Vagina (tissue), 2 donors: ENCODE measurements at places on chromosomes 3 and 15.

- DNase-seq: no peak
Measured at GRCh38 chr15:91890614-91891013, 37.1 kb downstream of the SLCO3A1 start.

DNA sequence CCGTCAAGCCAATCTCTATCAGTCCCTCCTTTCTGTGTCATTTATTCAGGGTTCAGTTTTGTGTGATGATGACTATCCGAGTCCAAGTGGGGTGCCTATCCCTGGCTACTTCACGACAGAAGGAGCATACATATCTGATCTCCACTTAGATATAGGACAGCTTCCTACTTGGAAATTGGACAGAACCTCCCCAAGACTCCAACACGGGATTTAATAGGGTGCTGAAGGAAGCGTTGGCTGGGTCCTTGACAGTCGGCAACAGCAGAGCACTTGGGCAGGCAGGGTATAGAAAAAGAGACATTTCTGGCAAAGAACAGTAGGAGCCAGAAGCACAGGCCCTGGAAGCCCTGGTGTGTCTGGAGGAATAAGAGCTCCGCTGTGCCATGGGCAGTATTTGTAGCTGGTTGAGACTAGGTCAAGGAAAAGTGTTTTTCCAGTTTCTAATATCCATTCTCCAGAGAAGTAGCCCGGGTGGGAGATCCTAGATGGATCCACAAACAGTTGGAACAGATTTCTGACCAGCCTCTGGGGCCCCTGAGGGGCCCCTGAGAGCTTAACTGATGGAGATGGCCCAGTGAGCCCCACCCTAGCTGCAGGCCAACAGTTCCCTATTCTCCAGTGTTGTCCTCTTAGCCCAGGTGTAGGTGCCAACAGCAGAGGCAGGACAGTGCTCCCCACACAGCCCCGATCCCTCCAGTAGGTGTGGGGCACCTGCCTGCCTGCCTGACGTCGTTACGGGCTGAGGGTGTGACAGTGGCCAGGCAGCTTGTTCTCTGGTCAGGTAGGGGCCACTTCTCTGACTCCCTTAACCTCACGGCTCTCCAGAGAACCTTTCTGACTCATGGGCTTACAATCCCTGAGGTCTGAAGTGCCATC is 130.8 kb downstream of the CHCHD6 start:
- no peak for DNase-seq

- no peak for DNase-seq
Measured at GRCh38 chr3:73324203-73325155, 263.0 kb downstream of the EBLN2 start.

DNA sequence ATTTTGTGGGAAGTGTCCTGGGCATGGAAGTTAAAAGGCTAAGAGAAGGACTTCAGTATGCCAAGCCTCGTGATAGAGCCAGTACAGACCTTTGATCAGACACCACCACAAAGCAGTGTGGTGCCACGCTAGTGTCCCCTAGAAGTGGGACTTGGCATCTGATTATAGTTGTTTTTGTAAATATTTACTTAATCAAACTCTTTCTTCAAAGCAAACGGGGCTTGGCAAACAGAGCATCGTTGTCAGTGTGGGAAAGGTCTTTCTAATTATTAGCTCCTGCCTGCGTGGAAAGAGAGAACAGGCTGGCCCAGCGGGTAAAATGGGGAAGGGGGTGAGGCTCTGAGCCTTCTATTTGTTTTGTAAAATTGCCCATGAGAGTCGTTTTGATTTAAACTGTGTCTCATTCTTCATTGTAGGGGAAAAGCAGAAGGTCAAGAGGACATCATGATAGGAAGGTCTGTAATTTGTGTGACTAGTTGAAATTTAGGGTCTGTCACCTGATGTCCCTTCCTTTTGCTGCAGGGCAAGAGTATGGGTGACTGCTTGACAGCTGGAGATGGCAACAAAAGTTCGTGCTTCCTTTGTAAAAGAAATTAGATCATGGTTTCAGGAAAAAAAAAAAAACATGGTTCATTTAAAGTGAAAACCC is 105.0 kb downstream of the IQCH start:
- no peak for DNase-seq

GRCh38 chr3:102225407-102226132 is 209.2 kb upstream of the ZPLD1 start:
- no peak for DNase-seq

DNA sequence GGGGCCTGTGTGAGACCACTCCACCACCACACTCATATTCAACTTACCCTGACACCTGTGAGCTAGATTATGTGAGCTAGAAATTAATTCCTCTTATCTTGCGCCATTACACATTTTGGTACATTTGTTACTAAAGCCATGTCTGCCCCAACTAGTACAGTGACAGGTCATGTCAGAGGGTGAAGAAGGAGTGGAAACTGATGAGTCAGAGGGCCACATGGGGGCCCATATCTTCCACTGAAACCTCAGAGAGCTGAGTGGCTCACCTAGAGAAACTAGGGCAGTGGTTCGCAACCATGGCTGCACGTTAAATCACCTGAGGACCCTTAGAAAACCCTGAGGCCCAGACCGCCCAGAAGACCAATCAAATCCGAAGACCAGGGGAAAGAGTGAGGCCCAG is 15.7 kb upstream of the MEF2A start:
- no peak for DNase-seq

DNA sequence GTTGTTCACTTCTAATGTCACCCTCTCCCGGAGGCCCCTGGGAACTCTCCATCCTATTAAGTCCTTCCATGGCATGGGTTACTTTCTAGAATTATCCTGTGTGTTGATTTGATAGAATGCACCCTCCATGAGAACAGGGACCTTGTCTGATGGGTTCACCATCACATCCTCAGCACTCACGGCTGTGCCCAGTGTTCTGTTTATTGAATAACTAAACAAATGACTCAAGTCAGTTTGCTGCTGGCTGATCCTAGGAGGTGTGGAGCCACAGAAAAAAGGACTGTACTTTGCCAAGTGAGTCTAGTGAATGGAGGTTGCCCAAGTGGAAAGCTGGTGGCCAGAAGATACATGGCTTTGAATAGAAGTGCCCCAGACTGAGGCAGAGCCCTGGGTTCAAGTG is 48.5 kb upstream of the RAB6B start:
- DNase-seq: no peak

- DNase-seq: no peak
Measured at GRCh38 chr15:93189561-93189960, 100.5 kb upstream of the RGMA start.

DNA sequence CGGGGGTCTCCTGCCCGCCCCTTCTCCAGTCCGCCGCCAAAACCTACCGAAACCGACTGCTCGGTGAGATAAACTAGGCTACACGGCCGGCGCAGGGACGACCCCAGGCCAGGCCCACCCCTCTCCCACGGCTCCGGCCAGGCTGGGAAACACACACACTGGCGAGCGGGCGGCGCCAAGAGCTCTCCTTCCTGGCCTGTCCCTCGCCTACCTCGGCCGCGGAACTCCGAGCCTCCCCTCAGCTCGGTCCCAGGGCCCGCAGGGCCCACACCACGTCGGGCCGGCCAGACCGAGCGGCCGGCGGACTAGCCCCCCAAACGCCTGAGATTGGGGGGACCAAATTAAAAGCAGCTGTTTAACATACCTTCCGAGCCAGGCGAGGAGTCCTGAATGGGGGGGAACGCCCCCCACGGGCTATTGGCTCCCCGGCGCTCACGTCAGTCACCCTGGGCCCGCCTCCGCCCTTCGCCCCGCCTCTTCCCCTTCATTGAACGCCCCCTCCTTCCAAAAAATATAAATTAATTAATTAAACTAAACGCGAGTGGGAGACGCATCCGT is 4.0 kb upstream of the SIN3A start:
- no peak for DNase-seq

GRCh38 chr3:44110648-44111047 is 131.0 kb upstream of the TOPAZ1 start:
- DNase-seq: no peak

DNA sequence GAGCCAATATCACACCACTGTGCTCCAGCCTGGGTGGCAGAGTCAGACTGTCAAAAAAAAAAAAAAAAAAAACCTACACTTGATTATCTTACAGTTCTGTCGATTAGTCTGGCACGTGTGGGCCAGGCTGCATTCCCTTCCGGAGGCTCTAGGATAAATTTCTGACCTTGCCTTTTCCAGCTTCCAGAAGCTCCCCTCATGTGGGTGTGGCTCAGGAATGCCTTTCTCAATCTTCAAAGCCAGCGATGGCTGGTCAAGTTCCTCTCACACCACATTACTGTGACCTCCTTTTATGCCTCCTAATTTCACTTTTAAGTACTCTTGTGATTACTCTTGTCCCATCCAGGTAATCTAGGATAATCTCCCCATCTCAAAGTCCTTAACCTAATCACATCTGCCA is 58.2 kb upstream of the DUT start:
- no peak for DNase-seq

- DNase-seq: no peak
Measured at GRCh38 chr15:100337096-100338044, 4.4 kb downstream of the ADAMTS17 start.

GRCh38 chr15:77418966-77419835 is 703 bp downstream of the PEAK1 start:
- DNase-seq: no peak

DNA sequence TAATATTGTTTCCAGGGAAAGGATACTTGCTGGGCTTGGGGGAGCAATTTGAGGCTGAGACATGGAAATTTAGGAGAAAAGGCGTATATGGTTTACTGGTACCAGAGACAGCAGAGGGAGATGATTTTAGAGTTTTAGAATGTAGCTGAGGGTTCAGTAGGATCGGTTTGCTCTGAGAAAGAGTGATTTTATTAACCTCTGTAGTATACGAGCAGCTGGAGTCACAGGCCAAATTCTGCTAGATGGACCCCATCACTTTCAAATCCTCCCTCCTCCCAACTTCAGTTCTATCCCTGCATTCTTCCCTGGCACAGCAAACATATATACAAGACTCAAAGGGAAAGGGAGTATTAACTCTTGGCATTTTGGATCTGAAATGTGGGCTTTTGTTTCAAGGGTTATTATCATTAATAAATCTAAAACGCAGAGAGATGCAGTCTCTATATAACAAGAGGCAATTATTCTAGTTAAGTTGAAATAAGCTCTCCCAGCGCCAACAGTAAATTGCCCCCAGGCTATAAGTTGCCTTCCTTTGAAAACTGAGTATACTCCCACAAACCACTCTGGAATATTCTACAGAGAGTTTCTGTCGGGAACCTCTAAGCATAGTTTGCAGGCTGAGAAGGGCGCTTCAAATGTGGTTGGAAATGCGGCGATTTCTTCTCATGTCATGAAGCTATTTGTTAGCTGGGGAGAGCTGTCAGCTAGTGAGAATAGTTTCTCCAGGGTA is 5.4 kb downstream of the CRABP1 start:
- DNase-seq: no peak

- peak; percentile 79 for DNase-seq
Measured at GRCh38 chr3:123757281-123757940, 126.7 kb downstream of the MYLK start.

GRCh38 chr3:8749316-8749715 is 15.7 kb downstream of the CAV3 start:
- DNase-seq: no peak

DNA sequence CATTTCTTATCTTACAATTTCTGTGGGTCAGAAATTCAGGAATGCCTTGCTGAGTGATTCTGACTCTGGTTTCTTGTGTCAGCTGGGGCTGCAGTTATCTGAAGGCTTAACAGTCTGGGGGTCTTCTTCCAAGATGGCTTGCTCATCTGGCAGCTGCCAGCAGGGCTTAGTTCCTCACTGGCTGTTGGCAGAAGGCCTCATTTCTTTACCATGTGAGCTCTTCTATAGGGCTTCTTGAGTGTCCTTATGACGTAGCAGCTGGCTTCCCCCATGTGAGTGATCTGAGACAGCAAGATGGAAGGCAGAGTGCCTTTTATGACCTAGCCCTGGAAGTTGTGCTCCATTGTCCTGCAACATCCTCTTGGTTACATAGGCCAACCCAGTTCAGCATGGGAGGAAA is 82.0 kb upstream of the PDZRN3 start:
- no peak for DNase-seq

DNA sequence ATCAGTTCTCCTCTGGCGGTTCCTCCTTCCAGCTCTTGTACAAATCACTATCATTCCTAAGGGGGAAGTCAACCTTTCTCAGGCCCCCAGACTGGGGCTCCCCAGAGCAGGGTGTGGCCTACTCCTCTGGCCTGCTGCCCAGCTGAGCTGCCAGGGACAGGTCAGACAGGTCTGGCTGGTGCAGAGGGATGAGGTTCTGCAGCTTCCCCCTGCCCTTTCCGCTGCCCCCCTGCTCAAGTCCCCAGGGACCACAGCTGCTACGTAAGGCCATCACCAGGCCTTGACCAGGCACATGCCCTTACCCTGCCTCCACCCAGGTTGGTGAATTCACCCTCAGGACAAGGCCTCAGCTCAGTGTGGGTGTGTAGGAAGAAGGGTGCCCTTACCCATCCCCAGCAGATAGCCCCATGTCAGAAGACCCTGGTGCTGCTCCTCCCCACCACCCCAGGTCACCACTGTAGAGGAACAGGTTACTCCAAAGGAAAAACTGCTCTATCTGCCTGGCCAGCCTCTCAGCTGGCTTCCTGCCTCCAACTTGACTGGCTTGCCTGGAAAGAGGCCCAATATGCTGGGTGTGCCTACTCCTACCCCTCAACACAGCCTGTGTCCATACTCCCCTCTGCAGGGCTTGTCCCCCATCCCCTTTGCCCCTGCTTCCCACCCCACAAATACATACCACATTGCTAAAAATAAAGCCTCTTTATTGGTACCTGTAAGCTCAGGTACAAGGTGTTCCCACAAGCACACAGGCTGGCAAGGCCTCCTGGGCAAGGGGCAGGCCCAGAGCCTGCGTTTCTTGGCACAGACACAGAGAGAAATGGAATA is 12.0 kb downstream of the CSRNP1 start:
- no peak for DNase-seq

GRCh38 chr3:139113231-139113992 is 68.7 kb upstream of the PRR23C start:
- DNase-seq: peak; percentile 81

GRCh38 chr3:69072928-69073327 is 7.2 kb downstream of the UBA3 start:
- DNase-seq: no peak

DNA sequence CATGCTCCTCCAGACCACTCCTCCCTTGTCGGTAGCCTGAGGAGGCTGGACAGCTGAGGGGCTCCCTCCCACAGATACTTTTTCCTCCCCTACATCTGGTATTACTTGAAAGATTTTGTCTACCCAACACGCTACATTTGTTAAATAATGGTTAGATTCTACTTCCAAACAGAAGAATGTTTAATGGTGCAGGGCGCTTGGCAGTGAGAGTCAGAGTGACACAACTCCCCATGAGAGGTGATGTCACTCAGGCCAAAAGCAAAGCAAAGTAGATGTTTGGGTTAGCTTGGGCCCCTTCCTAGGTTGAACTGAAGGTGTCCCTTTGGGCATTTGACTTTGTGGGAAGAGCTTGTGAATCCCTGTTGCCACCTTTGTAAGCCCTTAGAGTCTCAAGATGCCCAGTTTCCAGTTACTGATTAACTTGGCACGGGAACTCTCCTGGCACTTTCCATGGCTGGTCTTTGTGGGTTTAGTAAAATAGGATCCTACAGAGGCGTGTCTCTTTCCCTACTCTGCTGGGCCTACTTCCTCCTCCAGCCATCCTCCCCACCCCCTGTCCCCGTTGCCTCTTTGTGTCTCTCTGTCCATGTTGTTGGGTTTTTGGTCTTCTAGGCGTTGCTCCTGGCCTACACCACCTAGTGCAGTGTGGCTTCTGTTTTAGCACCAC is 5.6 kb downstream of the LIMD1 start:
- DNase-seq: no peak

GRCh38 chr3:45210308-45211041 is 15.6 kb downstream of the TMEM158 start:
- DNase-seq: no peak
